Brain microvascular endothelial cell (primary cell): ENCODE measurements at places on chromosomes 5 and 9.

- DNase-seq = no peak
Measured at GRCh38 chr5:149038336-149039080, 24.4 kb downstream of the SH3TC2 start.

GRCh38 chr5:162323466-162323865, 255.9 kb downstream of the GABRG2 start:
- no peak for DNase-seq

DNA sequence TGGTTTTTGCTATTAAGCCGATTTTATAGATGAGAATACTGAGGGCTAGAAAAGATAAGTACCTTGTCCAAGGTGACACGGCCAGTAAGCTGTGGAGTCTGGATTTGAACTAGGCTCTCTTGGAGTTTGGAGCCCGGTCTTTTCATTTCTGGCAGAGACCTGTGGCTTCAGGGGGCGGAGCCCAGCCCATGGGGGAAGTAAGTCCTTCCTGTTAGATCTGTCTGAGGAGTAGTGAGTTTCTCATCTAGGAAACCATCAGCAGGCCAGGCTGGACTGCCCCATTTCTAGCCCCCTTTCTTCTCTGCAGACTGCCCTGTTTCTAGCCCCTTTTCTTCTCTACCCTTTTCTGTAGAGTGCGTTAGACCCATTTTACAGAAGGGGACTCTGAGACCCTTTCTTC, 521 bp upstream of the PTGS1 start:
- no peak for DNase-seq

- no peak for DNase-seq
Measured at GRCh38 chr5:176548967-176549444, at the start of gene CDHR2. Gene CDHR2 (plus strand): TSS chr5:176549342. CDS start chr5:176565353, 16,011 bp downstream.

DNA sequence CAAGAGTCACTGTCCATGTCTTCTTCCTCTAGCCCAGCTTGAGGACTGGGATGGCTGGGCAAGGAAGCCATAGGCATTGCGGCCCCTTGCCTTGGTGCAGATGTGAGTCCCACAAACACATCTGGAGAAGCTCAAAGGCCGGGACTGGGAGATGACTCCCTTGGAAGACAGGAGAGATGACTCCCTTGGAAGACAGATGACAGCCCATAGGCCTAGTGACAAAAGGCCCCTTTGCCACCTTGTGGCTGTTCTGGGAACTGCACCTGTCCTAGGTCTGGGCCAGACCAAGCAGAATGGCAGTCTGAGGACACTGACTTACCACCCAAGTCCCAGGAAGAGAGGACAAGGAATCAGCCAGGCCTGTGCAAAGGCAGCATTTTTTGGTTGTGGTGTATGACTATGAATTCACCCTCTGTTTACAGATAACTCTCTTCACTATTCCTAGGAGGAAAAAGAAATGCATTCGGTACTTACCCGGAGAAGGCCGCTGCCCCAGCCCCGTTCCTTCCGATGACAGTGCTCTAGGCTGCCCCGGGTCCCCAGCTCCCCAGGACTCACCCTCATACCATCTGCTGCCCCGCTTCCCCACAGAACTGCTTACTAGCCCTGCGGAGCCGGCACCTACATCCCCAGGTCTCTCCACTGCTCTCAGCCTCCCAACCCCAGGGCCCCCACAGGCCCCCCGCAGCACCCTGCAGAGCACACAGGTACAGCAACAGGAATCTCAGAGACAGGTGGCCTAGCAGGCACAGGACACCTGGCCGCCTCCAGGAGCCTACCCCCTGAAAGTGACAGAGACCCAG, 30.8 kb downstream of the SKP1 start:
- peak; percentile 54 for DNase-seq

- no peak for DNase-seq
Measured at GRCh38 chr5:166624573-166624972, 1666.9 kb upstream of the WWC1 start.
